Mucosa of descending colon (tissue), 3 donors: ENCODE measurements at places on chromosomes 7 and 10.

DNA sequence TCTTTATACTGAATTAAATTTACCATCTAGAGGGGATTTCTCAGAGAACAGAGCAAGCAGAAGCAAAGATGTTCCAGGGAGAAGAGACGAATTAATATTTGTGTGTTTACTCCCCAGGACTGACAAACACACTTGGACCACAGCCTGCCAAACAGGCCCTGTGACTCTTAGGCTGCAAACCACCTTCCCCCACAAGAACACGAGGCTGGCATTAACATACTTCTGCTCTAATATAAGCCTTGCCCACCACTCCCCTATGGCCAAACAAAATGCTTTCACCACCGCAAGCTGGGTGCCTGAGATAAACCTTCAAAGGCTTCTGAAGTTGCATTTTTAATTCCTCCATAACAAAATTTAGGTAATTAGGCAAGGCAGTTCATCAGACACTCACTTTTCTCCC, 88.4 kb downstream of the FGFR2 start:
- DNase-seq = no peak

- DNase-seq = no peak
These were observed 155.2 kb downstream of the DGKI start for GRCh38 chr7:137691566-137691965.

DNA sequence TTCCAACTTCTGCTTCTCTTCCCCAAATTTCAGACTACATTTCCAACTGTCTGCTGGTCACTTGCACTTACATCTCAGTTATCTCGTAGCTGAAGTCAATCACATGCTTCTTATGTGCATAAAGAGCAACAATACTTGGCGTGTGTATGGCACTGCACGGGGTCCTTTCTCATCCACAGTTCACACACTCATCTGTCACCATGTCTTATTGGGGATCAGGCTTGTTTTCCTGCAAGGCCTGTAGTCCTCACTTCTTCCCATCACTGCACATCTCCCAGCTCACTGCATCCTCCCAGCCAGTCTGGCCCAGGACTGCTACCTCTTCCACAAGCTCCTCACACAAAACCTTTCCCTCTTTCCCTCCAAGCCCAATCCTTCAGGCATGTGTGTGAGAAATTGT, 35.3 kb downstream of the NUDCD3 start:
- no peak for DNase-seq

- no peak for DNase-seq
These were observed 5.5 kb downstream of the WNT8B start for GRCh38 chr10:100468322-100468721.

DNA sequence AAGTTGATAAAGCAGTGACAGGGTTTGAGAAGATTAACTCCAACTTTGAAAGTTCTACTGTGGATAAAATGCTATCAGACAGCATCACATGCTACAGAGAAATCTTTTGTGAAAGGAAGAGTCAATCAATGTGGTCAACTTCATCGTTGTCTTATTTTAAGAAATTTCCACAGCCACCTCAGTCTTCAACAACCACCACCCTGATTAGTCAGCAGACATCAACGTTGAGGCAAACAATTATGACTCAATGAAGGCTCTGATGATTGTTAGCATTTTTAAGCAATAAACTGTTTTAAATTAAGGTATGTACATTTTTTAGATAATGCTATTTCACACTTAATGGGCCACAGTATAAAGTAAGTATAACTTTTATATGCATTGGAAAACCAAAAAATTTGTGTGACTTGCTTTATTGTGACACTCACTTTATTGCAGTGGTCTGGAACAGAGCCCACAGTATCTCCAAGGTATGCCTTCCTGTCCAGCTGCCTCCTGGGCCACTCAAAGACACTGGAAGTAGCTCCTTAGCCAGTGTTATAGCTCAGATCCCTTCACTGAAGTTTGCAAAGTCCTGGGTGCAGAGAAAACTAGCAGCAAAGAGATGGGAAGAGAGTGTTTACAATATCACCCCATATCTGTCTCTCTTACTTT, 293.1 kb downstream of the ARHGAP12 start:
- no peak for DNase-seq

DNA sequence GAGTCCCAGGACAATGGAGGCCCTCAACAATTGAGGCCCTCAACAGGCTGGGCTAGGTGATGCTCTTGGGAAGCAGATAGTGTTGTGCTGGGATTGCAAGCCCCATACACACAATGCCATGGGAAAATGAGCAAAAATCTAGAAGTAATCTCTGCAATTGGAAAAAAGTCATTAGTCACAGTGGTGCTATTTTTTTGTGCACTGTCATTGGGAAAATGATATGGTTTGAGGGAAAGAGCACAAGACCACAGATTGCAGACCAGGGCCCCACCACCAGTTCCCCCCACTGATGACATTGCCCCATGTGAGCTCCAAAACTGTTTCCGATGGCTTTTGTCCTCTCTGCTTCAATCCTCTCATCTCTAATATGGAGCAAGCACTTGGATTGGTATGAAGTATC, 1.9 kb downstream of the KCTD7 start:
- DNase-seq = no peak

GRCh38 chr10:112624546-112625048, 177.6 kb downstream of the VTI1A start:
- DNase-seq = no peak

DNA sequence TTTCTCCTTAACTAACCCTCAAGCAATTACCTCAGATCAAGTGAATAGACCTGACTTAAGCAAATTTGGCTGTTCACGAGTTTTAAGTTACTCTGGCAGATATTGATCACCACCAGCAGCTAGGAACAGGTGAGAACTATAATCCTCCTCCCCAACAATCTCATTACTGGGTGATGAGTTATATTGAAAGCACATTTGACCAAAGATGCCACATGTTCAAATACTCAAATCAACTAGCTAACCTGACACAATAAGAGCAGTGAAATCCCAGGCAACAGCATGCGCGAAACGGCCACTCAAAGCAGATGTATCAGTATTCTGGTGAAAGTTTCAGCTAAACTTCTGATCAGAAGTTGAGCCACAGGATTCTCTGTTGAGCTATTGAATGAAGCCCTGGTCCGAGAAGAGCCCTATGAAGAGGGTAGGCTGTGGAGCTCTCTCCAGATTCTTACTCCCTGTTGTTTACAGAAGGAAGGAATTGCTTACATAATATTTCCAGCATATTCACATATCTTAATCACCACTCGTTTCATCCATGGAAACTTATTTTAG, 52.6 kb downstream of the CAV1 start:
- DNase-seq = no peak

DNA sequence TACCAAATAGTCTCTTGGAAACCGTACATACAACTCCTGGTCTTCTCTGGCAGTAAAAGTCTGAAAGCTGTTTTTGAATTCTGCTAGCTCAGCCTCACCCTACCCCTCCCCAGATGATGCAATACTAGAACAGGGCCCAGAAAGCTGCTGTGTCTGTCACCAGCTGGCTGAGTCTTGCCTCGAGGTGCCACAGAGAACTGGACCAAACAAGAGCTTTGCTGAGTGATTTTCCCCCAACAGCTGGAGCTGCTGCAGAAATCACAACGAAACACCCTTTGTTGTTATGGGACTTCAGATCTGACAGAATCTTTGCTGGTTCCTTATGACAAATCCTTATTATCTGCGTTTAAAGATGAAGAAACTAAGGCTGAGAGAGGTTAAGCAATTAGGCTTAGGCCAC, 134.1 kb downstream of the SPAG6 start:
- DNase-seq = no peak

DNA sequence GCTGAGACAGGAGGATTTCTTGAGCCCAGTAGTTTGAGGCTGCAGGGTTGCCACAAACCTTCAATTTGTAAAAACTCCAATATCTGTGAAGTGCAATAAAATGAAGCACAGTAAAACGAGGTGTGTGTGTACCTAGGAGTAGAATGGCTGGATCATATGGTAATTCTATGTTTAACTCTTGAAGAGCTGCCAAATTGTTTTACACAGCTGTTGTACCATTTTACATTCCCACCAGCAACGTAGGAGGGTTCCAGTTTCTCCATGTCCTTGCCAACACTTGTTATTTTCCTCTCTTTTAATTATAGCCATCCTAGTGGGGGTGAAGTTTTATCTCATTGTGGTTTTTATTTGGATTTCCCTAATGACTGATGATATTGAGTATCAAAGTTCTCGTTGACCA, 16.2 kb downstream of the PLEKHA1 start:
- DNase-seq = no peak

DNA sequence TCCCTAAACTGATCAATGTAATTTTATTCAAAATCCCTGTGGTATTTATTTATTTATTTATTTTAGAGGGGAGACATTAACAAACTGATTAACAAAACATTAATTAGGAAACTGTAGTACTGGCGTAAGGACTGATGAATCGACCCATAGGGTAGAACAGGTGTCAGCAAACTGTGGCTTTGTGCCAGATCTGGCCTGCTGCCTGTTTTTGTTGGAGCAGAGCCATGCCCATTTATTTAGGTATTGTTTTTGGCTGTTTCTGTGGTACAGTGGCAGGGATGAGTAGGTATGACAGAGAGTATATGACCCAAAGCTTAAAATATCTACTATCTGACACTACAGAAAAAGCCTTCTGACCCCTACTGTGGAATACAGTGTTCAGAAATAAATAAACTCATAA, 332.5 kb upstream of the ETV1 start:
- DNase-seq = no peak

DNA sequence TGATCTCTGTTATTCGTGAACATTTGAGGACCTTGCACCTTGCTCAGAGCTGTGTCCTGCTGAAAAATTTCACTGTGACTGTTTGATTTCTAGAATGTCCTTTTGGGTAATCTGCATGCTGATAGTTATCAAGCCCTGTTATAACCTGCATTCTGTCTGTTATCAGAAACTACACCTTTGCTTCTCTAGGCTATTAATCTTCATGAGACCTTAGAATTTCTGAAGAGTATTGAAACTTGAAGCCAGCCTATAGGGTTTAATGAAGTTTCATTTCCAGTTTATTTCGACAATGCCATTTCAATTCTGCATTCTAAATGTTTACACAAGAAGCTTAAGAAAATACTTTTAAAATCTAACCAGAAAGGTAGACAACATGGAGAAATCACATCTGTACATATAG, 856.2 kb downstream of the SORCS1 start:
- no peak for DNase-seq

- DNase-seq = no peak
These were observed 11.6 kb downstream of the GCK start for GRCh38 chr7:44177570-44178131.

- DNase-seq = no peak
These were observed 25.7 kb downstream of the GRIFIN start for GRCh38 chr7:2450198-2451107.

GRCh38 chr7:154183482-154183881, 131.3 kb downstream of the DPP6 start:
- no peak for DNase-seq

DNA sequence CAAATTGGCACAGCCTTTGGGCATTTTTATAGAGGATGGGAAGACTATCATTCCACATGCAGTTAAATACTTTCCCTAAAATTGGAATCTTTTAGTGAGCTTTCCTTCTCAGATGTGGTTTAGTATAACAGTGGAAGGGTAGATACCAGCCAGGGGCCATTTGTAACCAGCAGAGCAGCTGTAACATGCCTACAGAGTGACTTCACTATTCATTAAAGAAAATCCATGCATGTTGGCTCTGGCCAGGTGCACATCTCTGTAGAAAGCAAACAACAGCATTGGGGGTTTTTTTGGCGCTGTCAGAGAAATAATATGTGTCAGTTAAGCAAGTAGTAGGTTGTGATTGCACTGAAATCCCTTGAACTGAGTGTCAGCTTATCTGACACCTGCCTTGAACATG, 115.6 kb downstream of the LHFPL3 start:
- DNase-seq = no peak

- DNase-seq = peak; percentile 54
These were observed 1.5 kb upstream of the LOXL4 start for GRCh38 chr10:98269435-98269912.

DNA sequence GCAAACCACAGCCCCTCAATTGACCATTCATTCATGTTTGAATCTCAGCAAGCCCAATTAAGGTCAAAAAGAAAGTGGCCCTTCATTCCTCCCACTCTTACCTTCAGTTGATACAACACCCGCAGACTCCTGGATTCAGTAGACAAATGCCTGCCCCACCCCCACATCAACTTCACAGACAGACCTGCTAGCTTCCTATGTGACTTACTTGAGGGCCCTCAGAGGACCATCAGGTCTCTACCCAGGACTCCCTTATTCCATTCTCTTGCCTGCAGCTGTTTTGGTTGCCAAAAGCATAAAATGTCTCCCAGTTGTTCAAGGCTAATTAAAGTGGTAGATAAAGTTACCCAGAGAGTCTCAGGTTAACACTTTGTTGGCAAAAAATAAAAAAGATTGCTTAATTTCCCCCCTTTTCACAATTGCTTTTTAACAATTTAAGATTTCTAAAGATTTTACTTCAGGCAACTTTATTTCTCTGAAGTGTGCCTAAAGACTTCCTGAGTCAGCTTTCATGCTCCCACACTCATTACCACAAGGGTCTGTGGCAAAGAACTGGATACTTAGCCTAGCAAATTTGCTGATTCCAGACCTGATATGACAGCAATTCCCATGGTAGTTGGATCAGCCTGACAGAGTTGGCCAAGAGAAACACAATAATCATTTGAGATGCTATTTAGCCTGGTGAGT, 3.3 kb upstream of the MTERF1 start:
- no peak for DNase-seq

DNA sequence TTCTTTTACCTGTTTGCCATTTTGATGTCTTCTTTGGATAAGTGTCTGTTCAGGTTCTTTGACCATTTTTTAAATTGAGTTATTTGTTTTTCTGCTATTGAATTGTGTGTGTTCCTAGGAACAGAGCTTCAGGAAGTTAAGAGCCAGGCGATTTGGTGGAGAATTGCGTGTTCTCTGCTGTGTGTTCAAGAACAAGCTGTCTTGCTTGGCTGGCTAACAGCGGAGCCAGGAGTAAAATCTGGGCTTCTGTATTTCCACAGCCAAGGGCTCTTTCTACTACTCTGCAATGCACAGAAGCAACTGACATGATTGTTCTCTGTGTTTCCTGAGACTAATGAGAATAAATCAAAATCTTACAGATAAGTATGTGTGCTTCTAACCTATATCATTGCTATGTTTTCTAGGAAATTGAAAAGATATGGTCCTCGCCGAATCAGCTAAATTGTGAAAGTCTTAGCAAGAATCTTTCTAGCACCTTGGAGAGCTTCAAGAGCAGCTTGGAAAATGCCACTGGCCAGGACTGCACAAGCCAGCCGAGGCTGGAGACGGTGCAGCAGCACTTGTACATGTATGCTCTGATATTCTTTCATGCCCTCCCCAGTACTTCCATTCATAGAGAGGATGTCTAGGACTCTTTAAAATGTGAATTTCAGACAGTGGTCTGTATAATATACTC, 124.2 kb downstream of the ABCA13 start:
- no peak for DNase-seq

DNA sequence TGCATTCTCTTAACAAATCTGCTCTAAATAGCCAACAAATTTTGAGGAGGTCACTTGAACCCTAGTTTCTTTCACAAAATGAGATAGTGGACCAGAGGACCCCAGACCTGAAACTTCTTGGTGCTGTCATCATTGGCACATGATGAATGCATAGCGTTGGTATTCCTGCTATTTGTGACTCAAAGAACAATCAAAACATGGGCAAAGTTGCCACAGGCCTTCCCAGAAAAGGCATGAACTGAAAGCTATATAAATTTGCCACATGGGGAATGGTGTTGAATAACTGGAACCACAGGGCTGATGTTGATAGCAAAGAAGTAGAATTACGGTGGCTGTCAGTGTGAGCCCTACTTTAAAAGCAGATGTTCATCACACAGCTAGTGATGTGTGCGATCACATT, 219.9 kb upstream of the KMT2E start:
- no peak for DNase-seq

GRCh38 chr7:16739863-16740622, 13.5 kb upstream of the TSPAN13 start:
- peak; percentile 57 for DNase-seq
